GM19239 (cell line): ENCODE measurements at places on chromosomes 1 and 21.

GRCh38 chr1:210558302-210558701 lies 229.6 kb downstream of the HHAT start:
- DNase-seq, result no peak

DNA sequence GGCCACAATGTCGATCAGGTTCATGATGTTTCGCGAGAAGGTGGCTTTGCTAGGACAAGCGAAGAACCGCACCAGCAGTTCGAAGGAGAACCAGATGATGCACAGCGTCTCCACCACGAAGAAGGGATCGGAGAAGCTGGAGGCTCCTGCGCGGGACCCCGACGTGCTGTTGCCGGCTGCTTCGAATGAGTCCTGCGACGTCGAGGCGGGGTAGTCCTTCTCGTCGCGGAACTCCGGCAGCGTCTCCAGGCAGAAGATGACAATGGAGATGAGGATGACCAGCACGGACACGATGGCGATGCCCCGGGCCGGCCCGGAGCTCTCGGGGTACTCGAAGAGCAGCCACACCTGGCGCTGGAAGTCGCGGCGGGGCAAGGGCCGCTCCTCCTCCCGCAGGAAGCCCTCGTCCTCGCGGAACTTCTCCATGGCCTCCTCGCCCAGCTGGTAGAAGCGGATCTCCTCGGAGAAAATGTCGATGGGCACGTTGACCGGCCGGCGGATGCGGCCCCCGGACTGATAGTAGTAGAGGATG lies 869 bp downstream of the KCNA3 start:
- no peak for DNase-seq

DNA sequence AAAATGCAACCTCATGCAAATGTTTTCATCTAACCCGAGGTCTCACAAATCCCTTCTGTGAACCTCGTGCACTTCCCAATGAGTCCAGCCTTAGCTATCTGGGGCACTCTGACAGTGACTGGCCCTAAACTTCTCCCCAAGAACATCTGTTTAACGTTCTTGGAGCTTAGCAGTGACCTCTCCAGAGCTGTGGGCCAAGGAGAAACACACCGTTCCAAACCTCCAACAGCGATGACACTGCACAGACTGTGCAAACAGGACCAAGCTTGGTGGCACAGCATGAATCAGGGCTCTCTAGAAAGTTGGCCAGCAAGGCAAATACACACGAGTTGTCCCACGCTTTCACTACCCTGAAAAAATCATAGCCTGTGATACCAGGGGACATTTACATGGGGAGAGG lies 15.8 kb downstream of the BEND5 start:
- no peak for DNase-seq

DNA sequence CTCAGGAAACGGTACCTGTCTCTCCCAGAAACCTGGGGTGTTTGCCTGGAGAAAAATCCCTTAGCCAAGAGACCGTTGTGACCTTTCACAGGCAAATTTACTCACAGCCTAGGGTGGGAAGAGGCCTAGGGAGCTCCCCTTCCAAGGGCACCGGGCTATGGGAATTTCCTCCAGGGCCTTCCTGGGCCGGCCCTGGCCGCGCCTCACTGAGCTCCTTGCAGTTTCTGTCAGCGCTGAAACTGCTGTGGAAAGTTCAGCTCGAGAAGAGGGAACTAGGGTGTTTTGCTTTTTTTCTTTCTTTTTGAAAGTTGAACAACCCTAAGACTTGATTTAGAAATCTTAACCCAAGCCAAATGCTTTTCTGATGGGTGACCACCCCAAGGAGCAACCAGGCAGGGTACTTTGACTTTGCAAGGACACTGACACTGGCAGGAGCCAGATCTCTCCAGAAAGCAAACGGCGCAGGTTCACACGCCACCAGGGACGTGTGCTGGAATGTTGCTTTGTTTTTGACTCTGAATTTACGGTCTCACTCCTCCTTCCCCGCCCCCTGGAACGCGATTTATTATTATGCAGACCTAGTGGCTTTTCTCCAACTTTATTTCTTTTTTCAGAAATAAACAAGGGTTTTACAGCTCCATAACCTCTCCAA lies 229.6 kb upstream of the JUN start:
- no peak for DNase-seq

DNA sequence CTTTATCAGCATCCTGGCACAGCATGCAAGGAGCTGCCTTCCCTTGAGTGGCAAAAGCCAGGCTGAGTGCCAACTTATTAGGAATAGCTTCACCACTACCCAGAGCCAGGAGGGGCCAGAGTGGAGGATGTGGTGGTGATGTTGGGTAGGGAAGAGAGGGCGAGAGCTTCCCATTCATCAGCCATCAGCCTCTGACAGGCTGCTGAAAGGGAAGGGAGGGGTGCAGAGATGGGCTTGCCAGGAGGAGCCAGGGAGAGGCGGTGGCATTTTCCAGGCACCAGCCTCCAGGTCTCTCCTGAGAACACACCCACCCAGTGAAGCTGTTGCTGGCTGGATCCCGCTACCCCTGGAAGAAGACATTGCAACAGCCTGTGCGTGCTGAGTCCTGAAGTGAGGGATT lies 168.5 kb downstream of the ACTL8 start:
- DNase-seq, result no peak
